GM19239 (cell line): ENCODE measurements at places on chromosomes 6 and 20.

- no peak for DNase-seq
Observed at GRCh38 chr6:39428152-39428551, 105.7 kb upstream of the KCNK16 start.

- no peak for DNase-seq
Observed at GRCh38 chr6:56637640-56638039, 5.0 kb downstream of the DST start.

GRCh38 chr6:121578216-121578615 lies 142.8 kb downstream of the GJA1 start:
- DNase-seq, result no peak

GRCh38 chr6:14883921-14884320 lies 361.9 kb upstream of the JARID2 start:
- DNase-seq, result no peak

- DNase-seq, result no peak
Observed at GRCh38 chr20:63138855-63139341, 77.0 kb downstream of the YTHDF1 start.

GRCh38 chr20:60206259-60206658 lies 248.0 kb downstream of the CDH26 start:
- peak; percentile 8 for DNase-seq

- DNase-seq, result no peak
Observed at GRCh38 chr6:90689172-90689571, 102.3 kb upstream of the MAP3K7 start.
